ENCODE measurements at places on chromosomes 4 and X.

DNA sequence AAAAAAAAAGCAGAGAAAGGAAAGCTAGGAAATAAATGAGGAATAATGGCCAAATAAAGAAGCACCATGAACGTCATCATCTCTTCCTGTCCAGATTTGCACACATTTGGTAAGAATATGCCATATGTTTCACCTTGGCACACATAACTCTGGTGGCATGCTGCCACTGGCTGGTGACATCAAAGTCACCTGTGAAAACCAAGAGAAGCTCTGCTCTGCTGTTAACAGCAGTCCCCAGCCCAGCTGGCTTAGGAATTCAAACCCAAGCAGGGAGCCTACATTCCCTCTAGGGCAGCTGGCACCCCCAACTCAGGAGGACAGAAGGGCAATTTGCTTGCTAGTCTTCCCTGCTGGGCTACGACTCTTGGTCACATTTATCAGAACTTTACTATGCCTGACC, 77.6 kb downstream of the RASL11B start:
- DNase-seq, result no peak

DNA sequence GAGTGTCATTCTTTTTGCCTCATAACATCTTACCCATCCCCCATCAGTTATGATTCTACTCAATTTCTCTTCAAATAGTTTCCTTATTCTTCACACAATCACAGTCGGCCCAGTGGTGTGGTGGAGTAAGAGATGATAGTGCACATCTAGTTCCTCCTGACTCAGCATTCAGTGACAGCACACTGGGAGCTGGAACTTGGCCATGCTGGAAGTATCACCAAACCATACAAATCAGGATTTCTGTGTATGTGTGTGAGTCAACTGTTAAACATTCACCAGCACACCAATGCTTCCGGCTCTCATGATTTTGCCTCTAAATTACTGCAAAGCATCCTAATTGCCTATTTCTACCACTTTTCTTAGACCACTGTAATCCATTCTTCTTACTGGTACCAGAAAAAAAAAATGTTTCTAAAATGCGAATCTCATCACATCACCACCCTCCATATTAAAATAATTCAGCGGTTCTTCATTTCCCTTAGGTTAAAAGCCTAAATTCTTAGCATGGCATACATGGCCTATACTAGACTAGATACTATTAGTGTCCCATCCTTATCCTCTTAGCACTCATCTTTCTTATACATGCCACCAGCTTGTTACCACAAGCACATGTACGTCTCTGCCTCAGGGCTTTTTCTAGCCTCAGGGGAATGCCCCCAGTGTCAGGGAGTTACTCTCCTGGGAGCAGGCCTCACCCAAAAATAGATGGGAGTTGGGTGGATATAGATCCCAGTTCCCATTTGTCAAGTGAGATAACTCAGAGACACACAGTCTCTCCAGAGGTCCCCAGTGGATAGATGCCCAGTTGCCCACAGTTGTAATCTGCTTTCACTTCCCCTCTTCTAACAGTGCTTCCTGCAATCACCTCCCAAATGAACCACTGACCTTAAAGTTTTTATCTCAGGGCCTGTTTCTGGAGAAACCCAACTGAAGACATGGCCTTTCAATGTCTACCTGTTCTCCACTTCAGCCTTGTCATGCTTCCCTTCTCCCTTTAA, 49.2 kb upstream of the DDX53 start:
- peak; percentile 15 for DNase-seq

DNA sequence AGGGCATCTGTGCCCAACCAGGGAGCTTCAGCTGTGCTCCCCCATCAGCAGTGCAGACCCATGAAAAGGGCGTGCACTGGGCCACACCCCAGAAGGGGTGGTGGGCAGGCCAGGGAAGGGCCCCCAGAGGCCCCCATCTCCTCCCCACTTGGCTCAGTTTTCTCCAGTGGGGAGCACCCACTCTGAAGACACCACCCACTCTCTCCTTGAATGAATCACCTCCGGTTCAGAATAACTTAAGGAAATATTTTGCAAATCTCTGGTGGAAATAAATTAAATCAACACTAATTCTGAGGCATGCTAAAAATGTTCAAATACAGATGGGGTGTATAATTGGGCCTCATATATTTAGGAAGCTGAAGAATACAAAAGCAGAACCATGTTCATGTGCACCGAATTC, 41.3 kb upstream of the PPP2R2C start:
- DNase-seq, result no peak

DNA sequence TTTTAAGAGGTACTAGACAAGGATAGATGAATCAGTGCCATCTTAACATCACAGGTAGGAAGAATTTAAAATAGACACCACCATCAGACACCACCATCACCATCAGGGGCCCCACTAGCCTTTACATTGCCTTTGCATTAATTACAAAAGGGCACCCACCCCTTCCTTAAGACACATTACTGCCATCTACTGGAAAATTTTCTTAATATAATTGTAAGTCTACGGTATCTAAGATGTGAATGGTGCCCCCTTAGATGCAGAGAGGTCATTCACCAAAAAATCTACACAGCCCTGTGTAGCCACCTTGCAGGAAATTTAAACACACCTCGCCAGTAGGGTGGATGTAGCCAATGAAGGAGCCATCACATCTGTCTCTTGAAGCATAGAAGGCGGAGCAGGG, 184.1 kb downstream of the MID1IP1 start:
- DNase-seq, result no peak

GRCh38 chr4:174699654-174700053, 129.4 kb downstream of the GLRA3 start:
- no peak for DNase-seq

GRCh38 chr4:168076989-168077725, 15.2 kb upstream of the ANXA10 start:
- peak; percentile 66 for DNase-seq

- no peak for DNase-seq
Observed at GRCh38 chr4:8736090-8736825, 135.4 kb downstream of the HMX1 start.

GRCh38 chr4:66367043-66367660, 696.9 kb upstream of the EPHA5 start:
- DNase-seq, result no peak

- DNase-seq, result no peak
Observed at GRCh38 chr4:98482847-98483806, 175.3 kb downstream of the TSPAN5 start.

DNA sequence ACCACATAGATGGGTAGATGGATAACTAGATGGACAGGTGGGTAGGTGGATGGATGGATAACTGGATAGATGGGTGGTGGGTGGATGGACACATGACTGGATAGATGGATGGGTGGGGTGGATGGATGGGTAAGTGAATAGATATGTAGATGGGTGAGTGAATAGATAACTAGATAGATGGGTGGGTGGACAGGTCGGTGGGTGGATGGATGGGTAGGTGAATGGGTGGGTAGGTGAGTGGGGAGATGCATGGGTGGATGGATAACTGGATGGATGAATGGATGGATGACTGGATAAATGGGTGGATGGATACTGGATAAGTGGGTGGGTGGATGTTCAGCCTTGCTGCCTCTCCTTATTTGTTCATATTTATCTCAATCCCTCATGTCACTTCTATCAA, 52.1 kb upstream of the MTNR1A start:
- no peak for DNase-seq

DNA sequence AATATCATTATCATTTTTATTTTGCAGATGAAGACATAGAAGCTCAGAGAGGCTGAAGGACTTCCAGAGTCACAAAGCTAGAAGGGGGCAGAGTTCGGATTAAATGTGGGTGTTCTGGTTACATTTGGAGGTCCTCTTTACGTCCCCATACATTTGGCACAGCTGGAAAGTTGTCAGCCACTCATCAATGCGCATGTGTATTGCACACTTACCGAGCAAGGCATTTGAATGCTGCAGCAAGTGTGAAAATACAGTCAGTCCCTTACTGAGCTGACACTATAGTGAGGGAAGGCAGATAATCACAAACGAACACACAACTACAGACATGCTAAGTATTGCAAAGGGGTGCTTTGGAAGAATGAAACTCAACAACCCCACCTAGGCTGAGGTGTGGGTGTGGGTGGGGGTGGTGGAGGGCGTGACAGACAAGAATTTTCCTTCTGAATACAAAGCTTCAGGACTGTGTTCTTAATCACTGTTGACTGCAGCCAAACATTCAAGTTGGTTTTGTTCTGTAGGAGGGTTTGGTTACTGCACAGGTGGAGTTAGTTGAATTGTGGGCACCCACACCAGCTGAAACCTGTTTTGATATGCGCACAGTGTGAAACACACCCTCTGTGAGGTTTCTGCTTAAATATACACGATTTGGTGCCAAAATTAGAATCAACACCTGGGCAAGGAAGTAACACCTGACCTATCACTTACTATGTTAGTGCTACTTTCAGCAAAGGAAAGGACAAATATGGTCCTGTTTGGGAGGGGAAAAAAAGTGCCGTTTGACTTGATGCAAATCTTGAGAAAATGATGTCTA, 72.4 kb downstream of the COQ2 start:
- DNase-seq, result no peak

DNA sequence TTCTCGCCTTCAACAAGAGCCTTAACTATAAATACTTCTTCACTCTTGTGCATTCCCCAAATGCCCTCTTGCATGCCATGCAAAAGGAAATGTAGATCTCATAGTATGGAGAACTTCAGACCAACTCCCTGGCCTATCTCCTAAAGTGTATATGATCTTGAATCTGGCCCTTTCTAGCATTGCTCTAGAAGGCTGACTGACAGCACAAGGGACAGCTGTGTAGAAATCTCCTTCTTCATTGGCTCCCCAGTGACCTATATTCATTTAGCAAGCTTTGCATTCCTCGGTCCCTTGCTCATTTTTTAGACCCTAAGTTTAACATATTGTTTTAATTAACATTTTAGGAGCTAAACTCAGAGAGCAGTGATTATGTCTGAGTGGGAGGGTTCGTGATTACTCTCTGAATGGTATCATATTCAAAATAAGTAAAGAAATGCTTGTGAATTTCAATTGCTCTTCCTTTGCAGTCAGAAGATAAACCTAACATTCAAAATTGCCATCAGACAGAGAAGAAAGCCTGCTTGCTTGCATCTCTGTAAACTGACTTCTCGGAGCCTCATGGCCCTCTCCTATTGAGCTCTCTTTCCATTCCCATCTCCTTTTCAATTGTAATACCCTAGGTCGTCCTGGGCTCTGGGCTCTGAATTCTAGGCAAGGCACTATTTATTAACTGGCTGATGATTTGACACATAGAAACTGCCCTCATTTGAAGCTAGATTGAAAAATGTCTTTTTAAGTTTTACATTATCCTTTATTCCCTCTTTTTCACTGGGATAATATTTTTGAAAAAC, 120.3 kb upstream of the PRKG2 start:
- no peak for DNase-seq

GRCh38 chr4:23789762-23790161, 100.1 kb downstream of the PPARGC1A start:
- DNase-seq, result no peak

GRCh38 chr4:163344147-163345125, 744 bp downstream of the NPY5R start:
- DNase-seq, result peak; percentile 1

DNA sequence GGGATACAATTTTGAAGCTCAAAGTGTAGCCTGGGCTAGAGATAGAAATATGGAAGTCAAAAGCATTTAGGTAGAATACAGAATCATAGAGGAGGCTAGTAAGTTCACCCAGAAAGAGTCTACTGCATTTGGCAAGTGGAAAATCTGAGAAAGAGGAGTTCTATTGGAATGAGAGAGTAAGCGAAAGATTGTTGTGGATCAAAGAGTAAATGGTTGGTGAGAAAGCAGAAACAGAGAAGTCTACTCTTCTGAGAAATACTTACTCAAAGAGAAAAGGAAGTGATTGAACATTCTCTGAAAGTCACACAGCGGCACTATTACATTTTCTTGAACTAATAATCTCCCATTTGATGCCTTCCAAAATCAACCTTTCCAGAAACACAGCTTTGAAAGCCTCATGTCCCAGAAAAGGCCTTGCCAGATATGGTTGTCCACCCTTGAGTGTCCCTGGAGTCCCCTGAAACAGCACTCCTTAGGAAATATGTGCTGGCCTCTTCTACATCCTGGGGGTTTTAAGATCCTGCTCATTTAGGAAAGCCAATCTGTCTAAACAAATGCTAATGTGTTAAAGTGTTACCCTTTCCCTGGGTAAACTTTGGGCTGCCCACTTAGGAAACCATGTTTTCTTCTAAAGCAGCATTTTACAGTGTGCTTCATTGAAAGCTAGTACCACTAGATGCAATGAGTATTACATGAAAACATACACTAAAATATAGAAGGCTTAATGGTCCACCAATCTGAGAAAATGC, 132.6 kb downstream of the INPP4B start:
- DNase-seq, result no peak

DNA sequence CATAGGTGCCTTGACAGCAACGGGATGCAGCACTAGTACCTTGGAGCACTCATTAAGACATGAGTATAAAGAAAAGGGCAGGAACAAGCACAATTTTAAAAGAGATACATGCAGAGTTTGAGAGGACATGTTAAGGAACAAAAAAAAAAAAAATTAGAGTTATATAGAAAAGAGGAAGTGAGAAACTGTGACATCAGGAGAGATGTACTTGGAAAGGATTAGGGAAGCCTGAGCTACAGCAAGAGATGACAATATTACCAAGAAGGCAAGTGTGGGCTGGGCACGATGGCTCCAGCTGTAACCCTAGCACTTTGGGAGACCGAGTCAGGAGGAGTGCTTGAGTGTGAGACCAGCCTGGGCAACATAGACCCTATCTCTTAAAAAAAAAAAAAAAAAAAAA, 37.4 kb downstream of the GPR143 start:
- no peak for DNase-seq

DNA sequence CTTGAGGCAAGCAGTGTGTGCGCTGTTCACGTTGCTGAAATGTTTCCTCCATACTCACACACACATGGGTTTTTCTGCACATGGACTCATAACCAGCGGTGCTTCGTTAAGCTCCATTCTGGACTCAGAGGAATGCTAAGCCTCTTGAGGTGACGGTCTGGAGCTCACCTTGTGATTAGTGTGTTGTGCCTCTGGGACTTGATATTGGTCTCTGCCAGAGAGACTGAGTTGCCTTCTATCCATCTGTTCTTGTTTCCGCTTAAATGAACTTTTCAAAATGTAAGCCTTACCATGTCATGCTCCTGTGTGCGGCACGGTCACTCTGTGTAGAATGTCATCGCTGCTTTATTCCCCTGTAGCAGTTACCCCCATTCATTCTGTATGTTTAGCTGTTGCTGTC, 42.5 kb downstream of the ADD1 start:
- DNase-seq, result no peak

DNA sequence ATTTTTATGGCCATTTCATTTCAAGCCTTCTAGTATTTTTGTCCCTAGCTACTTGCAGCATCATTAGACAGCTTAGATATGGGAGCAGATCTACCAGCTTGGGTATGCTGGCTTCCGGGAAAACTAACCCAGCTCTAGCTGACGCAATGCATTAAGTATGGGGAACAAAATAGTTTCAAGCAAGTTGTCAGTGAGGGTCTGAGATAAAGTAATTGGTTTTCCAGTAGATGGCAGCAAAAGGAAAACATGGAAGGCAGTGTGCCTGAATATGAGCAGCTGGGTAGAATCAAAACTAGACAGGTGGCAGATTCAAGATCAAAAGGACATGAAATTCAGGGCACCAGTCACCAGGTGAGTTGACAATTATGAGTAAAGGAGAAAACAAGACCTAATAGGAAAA, 340.9 kb upstream of the CTSO start:
- DNase-seq, result peak; percentile 28
